ENCODE measurements at places on chromosomes 5 and 9.

DNA sequence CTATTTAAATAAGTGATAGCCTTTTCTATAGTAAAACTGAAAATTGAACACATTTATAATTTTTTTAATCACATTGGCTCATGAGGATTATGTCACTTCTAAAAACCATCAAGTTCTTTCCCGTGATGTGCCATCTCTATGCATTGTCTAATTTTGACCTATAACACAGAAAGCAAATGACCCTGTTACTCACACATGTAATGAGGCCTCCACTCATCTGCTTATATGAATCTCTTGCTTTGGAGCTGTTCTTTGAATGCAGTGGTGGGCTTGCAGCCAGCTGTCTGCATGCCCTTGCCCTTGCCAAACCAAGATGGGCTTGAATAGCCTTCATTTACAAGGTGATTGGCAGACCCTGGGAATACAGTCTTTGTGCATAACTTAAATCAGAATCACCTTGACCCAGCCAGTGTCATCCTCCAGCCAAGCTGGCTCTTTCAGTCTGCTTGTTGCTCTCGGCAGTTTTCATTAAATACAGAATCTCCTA is 163.2 kb downstream of the TRIO start:
- no peak for DNase-seq

DNA sequence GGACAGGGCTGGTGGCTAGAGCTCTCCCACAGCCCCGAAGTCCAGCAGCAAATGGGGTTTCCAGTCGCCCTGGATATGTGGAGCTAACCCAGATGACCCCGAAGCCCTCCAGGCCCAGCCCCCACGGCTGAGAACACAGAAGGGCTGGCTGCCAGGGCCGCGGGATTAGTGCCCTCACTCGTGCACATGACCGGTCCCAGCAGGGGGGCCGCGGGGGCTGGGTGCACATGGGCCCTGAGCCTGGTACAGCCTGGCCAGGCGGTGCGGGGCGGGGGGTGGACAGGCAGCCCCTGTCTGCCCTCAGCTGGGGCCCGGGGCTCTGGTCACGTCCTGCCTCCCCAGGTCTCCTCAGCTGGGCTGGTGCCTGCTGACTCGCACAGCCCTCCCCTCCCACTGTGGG is 5.9 kb downstream of the SSNA1 start:
- no peak for DNase-seq

- no peak for DNase-seq
Observed at GRCh38 chr9:136403538-136403914, 3.6 kb upstream of the SNAPC4 start.

DNA sequence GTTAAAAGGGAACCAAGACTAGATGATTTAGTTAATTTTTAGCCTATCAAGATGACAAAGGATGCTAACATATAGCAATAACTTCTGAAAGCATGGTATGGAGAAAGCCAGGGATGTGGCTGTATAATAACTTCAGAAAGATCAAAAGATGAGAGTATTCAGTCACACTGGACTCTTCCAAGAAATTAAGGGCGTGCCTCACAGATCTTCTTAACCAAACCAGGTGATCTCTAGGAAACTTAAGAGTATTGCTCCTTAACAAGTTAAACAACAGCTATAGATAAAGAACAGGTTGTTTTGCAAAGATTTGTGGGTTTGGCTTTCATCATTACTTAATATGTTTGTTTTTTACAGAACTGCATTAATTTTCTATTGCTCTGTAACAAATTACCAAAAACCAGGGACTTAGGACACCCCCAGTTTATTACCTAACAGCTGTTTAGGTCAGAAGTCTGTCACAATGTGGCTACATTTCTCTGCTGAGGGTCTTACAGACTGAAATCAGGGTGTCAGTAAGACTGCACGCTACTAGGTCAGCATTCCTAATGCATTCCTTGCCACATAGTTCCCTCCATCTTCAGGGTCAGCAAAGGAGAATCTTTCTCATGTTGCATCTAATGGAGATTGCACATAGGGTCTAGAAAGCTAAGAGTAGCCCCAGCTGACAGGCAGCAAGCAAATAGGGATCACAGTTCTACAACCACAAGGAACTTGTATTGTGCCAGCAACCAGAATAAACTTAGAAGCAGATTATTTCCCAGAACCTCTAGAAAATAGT is 113.8 kb downstream of the WDR70 start:
- no peak for DNase-seq

- DNase-seq, result peak; percentile 56
Observed at GRCh38 chr5:40333459-40334241, 346.1 kb upstream of the PTGER4 start.

GRCh38 chr5:105874316-105874715 is 1796.4 kb downstream of the EFNA5 start:
- DNase-seq, result no peak

GRCh38 chr5:97838214-97838613 is 655.2 kb upstream of the RIOK2 start:
- DNase-seq, result peak; percentile 97

DNA sequence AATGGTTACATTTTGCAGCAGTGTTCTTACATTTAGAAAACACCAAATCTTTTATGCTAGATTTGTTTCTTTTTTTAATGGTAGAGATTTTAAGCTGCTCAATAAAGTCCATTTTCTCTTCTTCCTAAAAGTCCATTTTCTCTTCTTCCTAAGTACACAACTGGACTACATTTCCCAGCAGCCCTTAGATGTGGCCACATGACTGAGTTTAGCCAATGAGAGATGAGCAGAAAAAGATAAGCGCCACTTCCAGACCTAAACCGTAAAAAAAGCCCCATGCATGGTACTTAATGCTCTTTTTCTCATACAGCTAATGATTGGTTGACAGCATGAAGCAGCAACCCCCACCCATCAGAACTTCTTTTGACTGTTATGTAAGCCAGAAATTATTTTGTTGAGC is 206.7 kb downstream of the FAM114A2 start:
- DNase-seq, result peak; percentile 51

- peak; percentile 60 for DNase-seq
Observed at GRCh38 chr9:4382722-4383317, 83.0 kb upstream of the GLIS3 start.

GRCh38 chr5:177458912-177459350 is 12.3 kb downstream of the PRR7 start:
- no peak for DNase-seq

- no peak for DNase-seq
Observed at GRCh38 chr5:167987490-167988280, 303.8 kb upstream of the WWC1 start.

DNA sequence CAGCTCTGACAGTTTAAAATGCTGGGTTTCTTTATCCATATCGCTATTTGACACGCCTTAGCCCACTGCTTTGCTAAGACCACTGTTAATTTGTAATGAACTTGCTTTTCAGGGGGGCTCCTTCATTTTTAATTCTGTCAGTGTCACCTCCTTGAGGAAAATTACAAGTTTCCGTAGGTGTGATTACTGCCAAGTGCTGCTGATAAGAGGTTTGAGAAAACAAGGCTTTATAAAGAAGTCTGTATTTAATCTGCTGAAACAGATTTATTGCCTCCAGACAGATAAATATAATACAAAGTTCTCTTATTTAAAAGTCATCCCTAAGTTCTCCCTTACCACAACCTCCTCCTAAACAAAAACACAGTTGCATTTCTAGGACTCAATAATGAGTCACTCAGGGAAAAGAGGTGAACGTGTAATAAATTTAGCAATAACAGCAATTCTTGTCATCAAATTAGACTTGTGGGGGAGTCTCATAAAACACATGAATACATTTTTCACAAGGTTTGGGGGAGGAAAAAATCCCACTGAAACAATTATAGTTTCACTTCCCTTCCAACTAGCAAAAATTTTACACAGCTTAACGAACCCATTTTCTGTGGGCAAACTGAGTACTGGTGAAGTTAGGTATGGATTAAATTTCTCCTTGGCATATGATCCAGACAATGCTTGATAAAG is 72.8 kb downstream of the MAPKAP1 start:
- no peak for DNase-seq

DNA sequence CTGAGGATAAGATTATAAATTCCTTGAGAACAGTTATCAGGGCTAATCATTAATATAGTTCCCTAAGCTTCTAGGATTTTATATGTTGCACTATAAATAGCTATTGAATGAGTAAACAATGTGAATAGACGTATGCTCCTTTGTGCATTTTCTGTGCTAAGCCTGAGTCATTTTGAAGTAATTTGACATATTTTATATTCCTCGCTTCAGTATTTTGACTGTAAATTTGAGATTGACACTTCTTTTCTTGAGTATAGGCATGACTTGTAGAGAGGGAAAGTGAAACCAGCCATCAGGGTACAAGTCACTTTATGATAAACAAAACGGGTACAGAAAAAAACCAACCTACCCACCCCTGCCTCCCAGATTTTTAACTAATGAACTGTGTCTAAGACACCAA is 367.7 kb upstream of the PRR16 start:
- peak; percentile 31 for DNase-seq

DNA sequence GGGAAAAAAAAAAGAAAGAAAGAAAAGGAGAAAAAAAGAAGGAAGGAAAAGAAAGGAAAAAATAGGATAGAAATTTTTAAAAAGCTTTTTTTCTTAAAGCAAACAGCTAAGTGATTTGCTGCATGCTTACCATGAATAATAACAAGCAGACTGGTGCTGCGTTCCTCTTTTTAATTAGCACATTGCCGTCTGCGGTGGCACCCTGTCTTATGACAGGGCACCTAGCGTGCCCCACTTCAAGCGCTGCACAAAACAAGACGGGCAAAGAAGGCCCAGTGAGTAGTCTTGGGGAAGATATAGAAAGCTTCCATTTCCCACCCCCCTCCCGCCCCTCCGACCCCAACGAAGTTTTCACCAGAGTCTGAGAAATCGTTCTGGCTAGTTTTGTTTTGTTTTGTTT is 513.9 kb downstream of the ZNF608 start:
- DNase-seq, result no peak

GRCh38 chr9:87497080-87497603 is 525 bp upstream of the DAPK1 start:
- DNase-seq, result no peak

- no peak for DNase-seq
Observed at GRCh38 chr5:131496400-131496713, 138.7 kb downstream of the RAPGEF6 start.

GRCh38 chr9:33125871-33126823 is 41.0 kb downstream of the B4GALT1 start:
- peak; percentile 63 for DNase-seq

GRCh38 chr5:9342161-9342787 is 203.6 kb downstream of the SEMA5A start:
- DNase-seq, result no peak

GRCh38 chr9:130837643-130838042 is 2.6 kb downstream of the ABL1 start:
- no peak for DNase-seq

- DNase-seq, result no peak
Observed at GRCh38 chr5:37825334-37825915, 14.4 kb downstream of the GDNF start.

DNA sequence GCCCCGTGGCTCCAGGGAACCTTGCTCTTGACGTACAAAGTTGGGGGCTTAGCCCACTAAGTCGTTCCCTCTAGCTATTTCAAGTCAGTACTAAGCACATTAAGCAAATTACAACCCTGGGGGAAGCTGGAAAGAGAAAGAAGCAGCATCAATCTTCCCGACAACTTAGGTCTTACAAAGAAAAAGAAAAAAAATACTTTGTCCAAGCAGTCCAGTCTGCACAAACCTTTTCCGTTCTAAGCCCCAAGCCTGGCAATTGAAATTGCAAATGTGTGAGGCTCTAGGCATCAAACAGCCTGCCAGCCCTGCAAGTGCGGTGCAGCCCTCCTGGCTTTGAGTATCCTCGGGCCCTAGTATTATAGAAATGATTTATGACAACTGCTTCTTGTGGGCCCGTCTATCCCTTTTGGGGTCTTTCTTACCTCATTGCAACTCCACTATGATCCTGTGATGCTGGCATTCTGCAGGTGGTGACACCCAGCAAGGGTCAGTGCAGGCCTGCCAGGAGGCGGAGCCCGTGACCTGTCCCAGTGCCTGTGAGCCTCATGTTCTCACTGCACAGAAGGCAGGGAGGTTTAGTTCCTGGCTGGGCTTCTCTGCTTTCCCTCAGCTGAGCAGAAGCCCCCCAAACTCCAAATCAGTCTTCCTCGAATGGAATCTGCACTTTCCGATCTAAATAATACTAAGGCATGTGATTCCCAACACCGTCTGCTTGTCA is 232.3 kb upstream of the IRX2 start:
- no peak for DNase-seq

Measured in fibroblast of the aortic adventitia (primary cell).